Right lung (tissue), 10 donors: ENCODE measurements at places on chromosomes 3 and 15. TPM values are rescaled to one million over a fixed set of nuclear protein-coding genes. Genes with fewer than 3 reads are reported as not detected.

The CCDC54 gene
- 0.21 TPM for polyA plus RNA-seq

The OXNAD1 gene
- 9.3 TPM for polyA plus RNA-seq

The XXYLT1 gene
- 23.6 TPM for polyA plus RNA-seq

The CCDC39 gene
- 10.5 TPM for polyA plus RNA-seq

- DNase-seq, result no peak
These were observed 16.5 kb downstream of the GSK3B start for GRCh38 chr3:120077731-120078130.

GRCh38 chr15:67358391-67358790 lies 103.8 kb downstream of the IQCH start:
- no peak for DNase-seq
